H9 (cell line): ENCODE measurements at places on chromosomes 12 and 14.

- no peak overlapping the region for H3K4me3 ChIP-seq
- H3K27ac ChIP-seq: no peak overlapping the region
- peaks cover 6% of the 10 kb centered on the region; the same call in 1 of the 2 replicates for H3K4me1 ChIP-seq
- no peaks in the 10 kb centered on the region for H3K36me3 ChIP-seq
- no peak for DNase-seq
Measured at GRCh38 chr12:41466300-41466699, 278.2 kb downstream of the PDZRN4 start.

- no peak for DNase-seq
- no peak overlapping the region for H3K4me3 ChIP-seq
- no peaks in the 10 kb centered on the region for H3K36me3 ChIP-seq
- no peak overlapping the region for H3K27ac ChIP-seq
- H3K4me1 ChIP-seq: no peaks in the 10 kb centered on the region; the same call in 1 of the 2 replicates
Measured at GRCh38 chr12:63301311-63301710, 150.3 kb upstream of the AVPR1A start.

DNA sequence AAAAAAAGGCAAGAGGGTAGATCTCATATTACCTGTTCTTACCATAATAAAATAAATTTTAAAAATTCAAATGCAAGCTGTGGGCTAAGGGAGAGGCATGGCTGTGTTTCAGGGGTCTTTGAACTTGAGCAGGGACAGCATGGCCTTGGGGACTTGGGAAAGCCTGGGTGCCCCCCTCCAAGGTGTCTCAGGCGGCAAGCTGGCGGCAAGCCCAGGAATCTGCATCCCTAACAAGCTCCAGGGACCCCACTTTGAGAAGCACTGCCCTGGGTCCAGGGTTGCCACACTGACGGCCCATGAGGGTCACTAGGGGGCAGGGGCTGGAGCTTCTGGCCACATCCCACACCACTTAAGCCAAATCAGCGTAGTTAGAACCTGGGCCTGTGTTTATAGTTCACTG lies 193.8 kb downstream of the SLC15A4 start:
- no peak for DNase-seq
- H3K27me3 ChIP-seq: no peaks in the 10 kb centered on the region
- no peak overlapping the region for H3K4me3 ChIP-seq
- no peaks in the 10 kb centered on the region for H3K4me1 ChIP-seq
- no peaks in the 10 kb centered on the region for H3K36me3 ChIP-seq

DNA sequence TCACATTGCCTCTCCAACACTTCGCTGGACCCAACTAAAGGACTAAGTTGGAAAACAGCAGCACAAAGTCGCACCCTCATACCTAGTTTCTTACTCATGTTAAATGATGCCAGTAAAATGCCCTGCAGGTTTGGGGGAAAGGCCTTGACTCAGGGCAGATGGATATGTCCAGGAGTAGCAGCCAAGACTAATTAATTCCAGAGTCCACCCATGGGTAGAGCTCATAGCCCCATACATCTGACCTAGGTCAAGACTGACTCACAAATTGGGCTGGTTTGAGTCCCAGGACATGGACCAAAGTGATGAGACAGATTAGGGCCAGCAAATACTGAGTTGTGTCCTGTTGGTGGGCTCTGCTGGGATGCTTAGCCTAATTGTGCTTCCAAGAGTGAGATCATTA lies 224.0 kb upstream of the BTG1 start:
- no peak overlapping the region for H3K4me3 ChIP-seq
- no peak for DNase-seq
- H3K27ac ChIP-seq: no peak overlapping the region
- H3K36me3 ChIP-seq: no peaks in the 10 kb centered on the region

- DNase-seq: no peak
- no peaks in the 10 kb centered on the region for H3K36me3 ChIP-seq
- no peaks in the 10 kb centered on the region for H3K4me1 ChIP-seq
- no peaks in the 10 kb centered on the region for H3K27me3 ChIP-seq
- no peak overlapping the region for H3K4me3 ChIP-seq
Measured at GRCh38 chr12:85559536-85559935, 276.7 kb downstream of the RASSF9 start.

DNA sequence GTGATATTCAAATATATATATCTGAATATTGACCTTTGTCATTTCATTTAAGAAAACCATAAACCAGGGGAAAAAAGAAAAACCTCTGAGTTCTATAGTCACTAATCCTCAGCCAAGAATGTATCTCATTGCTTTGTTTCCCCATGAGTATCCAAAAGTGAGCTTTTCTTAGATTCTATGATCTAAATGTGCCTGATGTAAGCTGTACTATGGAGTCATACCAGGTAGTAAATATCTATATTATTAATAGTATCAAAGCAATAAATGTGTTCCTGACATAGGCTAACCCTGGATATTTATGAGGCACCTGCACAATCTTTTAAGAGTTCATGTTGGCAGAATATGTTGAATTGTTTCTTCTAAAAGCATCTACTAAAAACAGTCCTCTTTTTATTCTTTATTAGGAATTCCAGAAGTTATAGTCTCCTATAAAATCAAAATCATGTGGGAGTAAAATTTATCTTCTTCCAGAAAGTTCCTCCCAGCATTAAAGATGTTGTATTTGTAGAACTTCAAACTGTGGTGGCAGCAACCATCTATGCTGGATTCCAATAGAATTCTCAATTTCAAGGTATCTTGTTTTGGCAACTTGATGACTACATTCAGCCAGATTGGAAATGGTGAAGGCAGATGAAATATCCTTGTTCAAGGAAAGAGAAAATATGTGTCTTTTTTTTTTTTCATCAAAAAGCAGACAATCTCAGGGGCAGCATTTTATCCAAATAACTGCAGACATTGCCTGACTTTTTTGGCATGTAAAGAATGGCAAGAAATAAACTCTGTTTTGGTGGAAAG lies 139.7 kb upstream of the RASSF8 start:
- H3K36me3 ChIP-seq: no peaks in the 10 kb centered on the region
- H3K4me1 ChIP-seq: no peaks in the 10 kb centered on the region
- H3K4me3 ChIP-seq: no peak overlapping the region
- H3K27ac ChIP-seq: no peak overlapping the region
